ENCODE measurements at places on chromosomes 5 and 9.

- no peak for DNase-seq
Measured at GRCh38 chr9:93909242-93909616, 45.9 kb downstream of the BARX1 start.

DNA sequence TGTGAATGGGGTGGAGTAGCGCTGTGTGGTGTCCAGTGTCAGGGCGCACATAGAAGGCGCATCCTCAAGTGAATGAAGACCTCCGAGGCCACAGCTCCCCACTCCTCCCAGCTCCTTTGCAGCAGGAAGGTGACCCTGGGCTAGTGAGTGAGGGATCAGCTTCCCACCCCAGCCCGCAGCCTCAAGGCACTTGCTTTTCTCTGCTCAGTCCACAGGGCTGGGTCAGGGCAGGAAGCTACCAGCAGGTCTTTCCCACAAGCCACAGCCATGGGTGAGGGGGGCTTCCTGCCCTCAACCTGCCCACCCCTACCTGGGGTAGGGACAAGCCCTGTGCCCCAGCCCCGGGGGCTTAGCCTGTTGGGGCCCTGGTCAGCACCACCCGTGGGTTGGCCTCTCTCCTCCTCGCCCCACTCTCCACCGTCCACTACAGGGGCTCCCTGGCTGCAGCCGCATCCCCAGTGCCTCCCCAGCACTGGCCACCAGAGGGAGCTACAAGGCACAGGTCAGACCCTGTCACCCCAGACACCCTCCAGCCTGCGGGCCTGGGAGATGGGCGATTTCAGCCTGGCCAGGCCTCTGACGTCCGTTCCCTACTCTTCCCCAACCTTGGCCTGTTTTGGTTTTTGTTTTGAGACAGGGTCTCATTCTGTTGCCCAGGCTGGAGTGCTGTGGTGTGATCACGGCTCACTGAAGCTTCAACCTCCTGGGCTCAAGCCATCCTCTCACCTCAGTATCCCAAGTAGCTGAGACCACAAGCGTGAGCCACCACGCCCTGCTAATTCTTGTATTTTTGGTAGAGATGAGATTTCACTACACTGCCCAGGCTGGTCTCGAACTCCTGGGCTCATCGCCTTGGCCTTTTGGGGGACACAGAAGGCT is 1.3 kb upstream of the ABCA2 start:
- peak; percentile 65 for DNase-seq

DNA sequence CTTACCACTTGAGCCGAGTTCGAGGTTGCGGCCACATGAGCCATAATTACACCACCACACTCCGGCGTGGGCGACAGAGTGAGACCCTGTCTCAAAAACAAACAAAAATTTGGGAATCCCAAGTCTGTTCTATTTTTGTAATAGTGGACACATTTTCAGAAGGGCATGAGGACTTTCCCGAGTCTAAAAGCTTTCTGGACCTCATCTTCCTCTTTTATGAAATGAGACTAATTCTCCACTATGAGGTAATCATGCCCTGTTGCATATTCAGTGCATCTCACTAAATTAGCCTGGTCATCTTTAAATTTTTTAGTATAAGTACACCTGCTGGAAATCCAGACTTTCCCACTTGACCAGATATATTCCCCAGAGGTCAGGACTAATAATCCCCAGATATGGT is 55.7 kb downstream of the GGTA1 start:
- no peak for DNase-seq

GRCh38 chr9:120702075-120702474 is 12.2 kb downstream of the MEGF9 start:
- DNase-seq: no peak

All from SW 1271 (cell line).